Fibroblast of the aortic adventitia (primary cell): ENCODE measurements at places on chromosomes 2 and 18.
A peak's percentile ranks its signal among the peaks of the same experiment; 100 is the strongest.

- DNase-seq, result peak; percentile 91
These were observed 107.3 kb upstream of the ZFP36L2 start for GRCh38 chr2:43333656-43334144.

DNA sequence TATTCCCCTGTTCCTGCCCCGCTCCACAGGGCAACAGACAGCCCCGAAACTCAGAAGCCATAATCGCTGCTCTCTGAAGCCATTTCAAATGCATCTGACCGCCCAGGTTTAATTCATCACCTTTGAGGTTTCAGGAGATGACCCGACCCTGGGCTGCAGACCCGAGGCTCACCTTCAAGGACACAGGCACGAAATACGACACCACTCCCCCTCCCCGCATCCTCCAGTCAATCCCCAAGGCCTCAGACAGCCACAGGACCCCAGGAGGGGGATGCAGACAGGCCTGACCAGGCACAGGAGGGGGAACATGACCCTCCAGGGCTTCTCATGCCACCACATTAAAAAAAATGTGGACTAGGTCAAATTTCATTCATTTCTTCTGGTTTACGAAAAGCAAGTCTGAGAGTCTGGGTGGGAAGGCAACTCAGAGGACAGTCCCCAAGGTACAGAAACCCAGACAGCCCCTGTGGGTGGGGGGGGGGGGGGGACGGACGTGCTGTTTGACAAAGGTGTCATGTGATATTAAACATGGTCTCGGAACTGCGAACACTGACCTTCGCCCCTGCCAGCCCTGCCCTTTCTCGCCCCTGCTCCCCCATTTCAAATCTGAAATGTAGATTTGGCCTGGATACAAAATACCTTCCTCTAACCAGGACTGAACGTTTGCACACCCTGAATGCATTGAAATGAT is 142.9 kb downstream of the BCL11A start:
- no peak for DNase-seq

GRCh38 chr2:190860985-190861680 is 19.5 kb upstream of the GLS start:
- DNase-seq, result peak; percentile 76

GRCh38 chr2:64666810-64667438 is 13.2 kb upstream of the SERTAD2 start:
- DNase-seq, result no peak

- no peak for DNase-seq
These were observed 835.9 kb upstream of the CHAC2 start for GRCh38 chr2:52931660-52932059.

- no peak for DNase-seq
These were observed 5.3 kb upstream of the G6PC2 start for GRCh38 chr2:168895771-168896170.

DNA sequence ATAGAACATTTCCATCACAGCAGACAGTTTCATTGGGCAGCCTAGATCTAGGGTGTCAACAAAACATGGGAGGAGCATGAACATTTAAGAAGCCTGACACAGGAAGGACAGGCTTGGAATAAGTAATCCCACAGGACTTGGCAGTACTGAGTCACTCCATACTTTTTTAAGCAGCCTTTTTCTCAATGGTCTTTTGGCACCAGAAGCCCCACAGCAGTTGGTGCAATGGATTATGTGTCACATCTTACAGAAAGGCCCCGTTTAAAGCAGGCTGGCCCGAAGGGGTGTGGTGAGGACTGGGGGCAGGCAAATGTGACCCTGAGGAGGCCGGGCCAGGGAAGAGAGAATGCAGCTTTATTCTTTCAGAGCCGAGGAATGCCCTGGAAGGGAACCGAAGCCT is 26.6 kb downstream of the SPTBN1 start:
- peak; percentile 89 for DNase-seq

DNA sequence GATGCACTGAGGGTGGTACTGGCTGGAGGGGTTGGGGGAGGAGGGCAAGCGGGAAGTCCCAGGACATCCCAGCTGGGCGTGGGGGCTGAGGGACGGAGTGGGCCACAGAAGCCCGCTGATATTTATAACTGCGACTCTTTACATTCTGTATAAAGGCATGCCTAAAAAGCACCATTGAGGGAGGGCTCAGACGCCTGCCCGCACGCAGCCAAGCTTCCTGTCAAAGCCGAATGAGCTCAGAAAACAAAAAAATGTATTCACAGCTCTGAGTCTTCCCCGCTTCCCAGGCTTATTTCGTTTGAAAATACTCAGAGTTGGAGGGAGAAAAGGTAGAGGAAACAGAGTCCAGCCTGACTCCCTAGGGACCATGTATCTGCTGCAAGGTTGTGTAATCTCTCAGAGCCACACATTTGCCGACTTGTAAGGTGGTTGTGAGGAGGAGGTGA is 170.1 kb upstream of the HAAO start:
- DNase-seq, result peak; percentile 66

DNA sequence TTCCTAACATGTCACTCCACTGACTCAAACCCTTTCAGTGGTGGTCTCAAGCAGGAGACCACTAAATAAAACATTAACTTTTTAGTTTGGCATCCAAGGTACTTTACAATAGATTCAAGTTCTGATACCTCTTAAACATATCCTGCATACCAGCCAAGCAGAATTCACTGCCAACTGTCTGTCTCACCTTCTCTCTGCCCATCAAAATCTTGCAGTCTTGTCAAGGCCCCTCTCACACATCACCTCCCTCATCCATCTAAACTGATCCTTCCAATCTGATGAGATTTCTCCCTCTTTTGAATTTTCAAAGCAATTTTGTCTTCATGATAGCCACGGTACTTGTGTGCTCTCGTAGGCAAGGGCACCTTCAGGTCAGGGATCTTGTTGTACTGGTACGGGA is 43.7 kb downstream of the SATB2 start:
- no peak for DNase-seq

DNA sequence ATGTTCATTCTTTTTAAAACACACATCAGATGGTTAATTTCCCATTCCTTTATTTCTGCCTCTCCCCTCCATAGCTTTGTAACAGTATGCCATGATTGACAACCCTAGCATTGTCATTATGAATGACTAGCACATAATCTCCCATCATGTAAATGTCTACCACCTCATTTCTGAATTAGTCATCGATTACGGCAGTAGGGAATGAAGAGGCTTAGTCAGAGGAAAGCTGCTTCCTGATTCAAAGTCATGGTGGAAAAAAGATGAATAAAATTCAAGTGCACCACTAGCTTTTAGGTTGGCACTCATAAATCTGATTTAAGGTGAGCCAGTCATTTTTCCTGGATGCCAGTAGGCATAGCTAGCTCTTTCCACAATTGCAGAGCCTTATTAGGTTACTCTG is 19.1 kb upstream of the ACMSD start:
- peak; percentile 44 for DNase-seq

DNA sequence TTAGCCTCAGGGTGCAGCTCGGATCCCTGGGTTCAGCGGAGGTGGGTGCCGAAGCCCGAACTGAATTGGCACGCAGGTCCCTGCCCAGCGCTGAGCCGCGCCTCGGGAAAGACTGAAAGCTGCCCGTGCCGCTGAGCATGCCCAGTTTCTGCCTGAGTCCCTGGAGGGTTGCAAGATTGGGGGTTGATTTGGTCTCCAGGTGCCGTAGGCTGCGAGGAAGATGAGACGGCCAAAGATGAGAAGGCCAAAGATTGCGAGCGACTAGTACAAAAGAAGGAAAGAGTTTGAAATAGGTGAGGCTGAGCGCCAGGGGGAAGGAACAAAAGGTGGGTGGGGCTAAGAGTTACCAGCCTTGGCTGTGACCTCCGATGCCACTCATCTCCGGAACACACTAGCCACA is 852 bp upstream of the KCNH7 start:
- no peak for DNase-seq

GRCh38 chr2:179273461-179273962 is 8.9 kb upstream of the SESTD1 start:
- peak; percentile 45 for DNase-seq

DNA sequence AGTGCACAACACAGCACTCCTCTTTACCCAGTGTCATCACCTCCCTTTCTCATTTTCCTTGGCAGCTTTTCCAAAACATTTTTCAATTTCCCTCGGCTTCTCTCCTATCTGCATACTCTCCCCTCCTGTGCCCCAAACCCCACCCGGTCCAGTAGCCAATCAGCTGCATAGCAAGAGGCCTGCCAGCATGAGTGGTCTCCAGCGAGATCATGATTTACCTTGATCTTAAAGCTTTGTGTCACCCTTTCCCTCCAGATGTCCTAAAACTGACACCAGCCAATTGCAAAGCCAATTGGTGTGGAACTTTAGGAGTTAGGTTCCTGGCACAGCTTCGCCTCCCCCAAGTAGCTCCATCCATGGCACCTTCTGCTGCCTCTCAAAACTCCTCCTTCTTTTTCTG is 45.2 kb upstream of the SH3RF3 start:
- no peak for DNase-seq

- peak; percentile 21 for DNase-seq
These were observed 219.2 kb downstream of the SRBD1 start for GRCh38 chr2:45391866-45392265.

DNA sequence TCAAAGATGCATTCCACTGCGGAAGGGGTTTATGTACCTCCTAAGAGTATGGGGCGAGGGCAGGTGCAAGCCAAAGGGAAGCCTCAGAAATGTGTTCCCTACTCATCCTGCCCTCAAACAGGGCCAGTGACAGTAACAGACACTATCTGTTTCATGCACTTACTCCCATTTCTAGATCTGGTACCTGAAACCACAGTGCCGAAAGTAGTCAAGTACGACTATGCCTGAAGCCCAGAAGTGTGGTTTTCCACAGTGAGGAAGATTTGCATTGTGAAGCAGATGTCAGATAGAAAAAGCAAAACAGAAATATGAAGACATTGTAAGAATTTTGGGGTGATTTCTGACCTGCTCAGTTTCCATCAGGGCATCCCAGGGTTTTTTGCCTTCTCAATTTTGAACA is 748.7 kb downstream of the RNF144A start:
- DNase-seq, result no peak

- no peak for DNase-seq
These were observed 44.3 kb upstream of the MYO1B start for GRCh38 chr2:191200910-191201309.

DNA sequence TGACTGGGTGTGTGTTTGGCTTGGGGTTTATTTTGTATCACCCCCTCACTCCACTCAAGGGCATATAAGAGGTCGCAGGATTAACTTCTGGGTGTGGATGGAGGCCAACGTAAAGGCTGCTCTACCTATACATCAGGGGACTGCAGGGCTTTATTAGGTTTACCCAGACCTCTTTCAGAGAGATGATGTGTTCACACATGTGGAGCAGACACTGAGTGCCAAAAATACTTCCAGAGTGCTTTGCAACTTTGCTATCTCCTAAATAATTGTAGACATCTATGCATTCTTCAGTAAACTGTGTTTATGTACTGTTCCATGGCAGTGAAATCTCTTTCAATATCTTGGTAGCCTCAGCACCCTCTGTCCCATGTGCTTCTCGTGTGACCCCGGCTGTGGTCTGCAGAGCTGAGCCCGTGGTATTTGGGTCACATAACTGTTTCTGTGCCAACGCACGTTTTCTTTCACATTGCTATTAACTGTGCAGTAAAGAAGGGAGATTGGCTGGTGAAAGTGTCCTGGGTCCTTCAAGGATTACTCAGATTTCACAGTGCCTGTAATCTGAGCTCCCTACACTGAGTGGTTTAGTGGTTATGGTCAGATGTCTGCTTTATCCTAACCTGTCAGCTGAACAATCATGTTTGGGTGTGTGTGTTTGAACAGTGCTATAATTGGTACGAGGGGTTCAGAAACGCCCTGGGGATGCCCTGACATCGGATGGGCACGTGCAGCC is 208.1 kb downstream of the VAPA start:
- peak; percentile 46 for DNase-seq

DNA sequence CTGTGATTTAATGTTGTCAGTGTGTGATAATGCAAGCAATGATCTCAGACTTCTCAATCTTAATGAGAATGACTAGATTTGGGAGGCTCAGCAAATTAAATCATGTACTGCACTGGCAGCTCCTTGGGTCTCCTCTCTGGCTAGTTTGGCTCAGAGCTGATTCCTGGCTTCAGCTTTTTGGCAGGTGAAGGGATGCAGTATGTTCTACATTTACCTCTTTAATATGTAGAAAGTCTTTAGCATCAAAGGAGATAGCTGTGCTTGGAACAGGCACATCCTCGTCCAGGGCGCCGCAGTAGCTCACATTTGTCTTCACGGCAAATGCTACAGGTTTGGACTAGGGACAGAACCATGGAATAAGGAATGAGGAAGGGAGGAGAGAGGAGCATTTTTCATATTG is 52.4 kb upstream of the ARL5A start:
- no peak for DNase-seq

DNA sequence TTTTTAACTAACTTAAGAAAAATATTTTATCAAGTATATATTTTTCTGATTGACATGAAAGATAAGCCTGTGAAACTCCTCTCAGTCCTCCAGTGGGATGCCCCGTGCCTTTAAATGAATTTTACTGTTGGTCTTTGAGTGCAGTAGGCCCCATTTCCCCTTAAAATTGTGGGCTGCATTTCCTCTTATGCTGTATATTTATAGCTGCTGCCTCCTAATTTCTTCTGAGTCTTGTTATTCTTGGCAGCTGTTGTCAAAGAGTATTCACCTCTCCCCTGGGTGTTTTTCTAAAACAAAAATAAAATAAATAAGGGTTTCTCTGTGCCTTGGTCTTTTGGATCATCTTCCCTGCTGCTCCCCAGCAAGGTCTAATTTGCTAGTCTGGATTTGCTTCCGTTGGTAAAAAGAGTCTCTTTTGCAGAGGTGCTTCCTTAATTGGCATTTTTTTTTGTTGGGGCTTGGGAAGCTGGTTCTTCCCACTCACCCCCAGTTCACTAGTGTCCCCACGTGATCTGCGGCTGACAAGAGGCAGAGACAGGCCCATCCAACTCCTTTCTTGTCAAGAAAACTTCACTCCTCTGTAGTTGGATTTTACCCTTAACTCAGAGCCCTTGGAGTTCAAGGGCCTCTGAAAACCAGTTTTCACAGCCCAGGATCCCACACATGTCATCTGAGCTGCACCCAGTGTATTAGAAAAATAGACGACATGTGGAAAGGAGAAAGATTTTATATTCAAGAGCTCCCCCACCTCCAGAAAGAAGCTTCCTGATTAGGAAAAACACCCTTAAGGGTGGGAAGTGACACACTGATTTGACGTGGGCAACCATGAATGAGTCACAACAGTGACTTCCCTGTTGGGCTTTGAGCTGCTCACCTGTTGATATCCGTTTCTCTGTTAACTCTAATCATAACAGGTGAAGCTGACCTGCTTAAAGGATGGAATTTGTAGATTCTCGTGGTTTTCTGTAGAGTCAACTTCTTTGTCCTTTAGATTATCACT is 431.5 kb downstream of the DCDC2C start:
- DNase-seq, result no peak

DNA sequence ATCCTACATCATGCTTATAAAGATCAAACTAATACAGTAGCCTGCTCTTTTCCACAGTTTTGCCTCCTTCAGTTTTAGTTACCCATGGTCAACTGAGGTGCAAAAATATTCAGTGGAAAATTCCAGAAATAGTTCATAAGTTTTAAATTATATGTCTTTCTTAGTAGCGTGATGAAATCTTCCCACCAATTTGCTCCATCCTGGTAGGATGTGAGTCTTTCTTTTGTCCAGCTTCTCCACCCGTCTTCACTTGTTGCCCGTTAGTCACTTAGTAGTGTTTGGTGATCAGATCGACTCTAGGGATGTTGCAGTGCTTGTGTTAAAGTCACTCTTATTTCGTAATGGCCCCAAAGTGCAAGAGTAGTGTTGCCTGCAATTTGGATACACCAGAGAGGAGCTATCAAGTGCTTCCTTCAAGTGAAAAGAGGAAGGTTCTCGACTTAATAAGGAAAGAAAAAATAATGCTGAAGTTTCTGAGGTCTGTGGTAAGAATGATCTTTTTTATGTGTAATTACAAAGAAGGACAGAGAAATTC is 57.0 kb downstream of the CEP192 start:
- DNase-seq, result no peak
